ENCODE measurements at places on chromosomes 3 and 15.

DNA sequence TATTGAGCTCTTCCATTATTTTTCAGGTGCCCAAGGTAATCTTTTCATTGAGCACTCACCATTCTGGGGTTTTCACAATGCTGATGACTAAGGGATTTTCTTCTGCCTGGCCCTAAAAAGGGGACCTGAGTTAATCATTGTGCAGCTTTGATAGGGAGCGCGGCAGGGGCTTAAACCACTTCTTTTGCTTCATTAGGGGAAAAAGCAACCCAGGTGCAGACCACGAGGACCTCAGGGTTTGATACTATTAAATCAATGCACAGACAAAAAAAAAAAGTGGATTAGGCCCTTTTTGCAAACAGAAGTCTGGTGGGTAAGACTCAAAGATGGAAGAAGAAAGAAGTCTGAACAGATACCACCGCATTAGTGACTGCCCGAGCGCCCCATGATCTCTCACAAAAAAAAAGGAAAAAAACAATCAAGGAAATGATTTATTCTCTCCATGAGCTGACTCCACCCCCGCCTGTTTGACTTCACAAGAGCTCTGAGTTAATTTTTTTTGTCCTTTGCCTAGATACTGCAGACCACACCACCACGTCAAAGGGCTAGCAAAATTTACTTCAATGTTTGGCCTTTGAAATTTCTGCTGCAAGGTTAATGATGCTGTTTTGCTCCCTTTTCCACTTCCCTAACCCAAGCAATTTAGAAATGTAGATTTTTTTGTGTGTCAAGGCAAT lies 78.0 kb upstream of the FEZF2 start:
- DNase-seq, result no peak

DNA sequence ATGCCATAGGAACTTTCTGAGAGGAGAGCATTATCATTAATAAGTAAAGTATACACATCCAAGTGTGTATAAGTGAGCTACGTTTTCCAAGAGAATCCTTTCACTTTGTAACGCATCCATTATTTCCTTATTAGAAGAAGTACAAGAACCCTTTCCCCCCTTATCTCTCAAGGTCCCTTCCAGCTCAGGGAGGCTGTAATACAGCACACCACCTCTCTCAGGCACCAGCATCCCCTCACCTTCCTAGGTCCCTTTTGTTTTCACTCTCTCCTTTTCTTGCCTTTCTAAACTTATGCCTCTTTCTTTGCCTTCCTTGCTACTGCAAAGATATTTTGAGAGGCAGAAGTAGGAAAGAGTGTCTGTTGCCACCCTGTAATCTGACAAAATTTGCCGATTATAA lies 446.0 kb downstream of the GRM7 start:
- no peak for DNase-seq

DNA sequence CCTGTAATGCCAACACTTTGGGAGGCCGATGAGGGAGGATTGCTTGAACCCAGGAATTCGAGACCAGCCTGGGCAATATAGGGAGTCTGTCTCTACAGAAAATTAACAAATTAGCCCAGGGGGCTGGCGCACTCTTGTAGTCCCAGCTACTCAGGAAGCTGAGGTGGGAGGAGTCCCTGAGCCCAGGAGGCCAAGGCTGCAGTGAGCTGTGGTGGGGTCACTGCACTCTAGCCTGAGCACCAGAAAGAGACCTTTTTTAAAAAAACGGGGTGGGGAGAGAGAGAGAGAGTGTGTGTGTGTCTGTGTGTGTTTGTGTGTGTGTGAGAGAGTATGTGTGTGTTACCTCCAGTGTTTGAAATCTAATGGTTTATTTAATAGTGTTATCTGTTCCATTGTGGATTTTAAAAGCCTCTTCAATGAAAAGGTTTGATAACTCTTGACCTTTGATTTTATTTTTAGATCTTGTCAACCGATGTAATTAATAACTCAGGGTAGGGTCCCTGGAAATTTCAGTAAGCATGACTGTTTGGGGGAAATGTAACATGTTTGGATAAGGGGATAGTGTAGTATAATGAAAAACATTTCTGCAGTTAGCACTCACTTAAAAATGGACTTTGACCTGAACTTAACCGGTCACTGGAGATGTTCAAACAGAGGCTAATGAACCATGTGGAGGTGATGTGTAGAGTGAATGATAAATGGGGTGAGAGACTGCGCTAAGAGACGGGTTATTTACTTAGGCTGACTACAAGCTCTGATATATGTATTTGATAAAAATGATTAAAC lies 29.7 kb downstream of the LRCH3 start:
- DNase-seq, result no peak

DNA sequence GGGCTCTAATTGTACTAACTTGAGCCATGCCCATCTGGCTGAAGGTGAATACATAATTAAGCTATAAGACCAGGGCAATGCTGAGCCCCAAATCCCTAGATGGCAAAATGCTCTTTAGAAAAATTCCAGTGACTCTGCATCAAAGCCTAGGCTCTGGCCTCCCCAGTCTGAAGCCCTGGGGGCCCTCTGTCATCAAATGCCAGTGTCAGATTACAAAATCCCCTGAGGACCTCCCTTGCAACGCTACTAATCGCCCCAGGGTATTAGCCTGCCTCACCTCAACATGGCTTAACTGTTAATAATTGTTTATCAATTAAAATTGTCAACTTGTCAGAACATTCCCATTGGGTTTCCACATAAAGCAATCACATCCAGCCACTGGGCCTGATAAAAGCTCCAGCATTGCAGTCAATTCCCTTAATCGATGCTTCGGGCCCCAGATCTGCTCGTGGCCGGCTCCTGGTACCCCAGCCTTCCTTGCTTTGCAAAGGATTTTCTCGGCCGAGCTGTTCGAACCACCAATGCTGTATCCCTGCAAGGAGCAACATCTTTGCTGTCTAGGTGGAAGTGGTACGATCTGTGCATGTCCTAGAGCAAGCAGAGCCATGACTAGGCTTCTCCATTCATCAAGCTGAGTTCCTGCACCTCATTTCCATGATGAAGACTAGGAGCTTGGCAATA lies 151.7 kb downstream of the MEGF11 start:
- no peak for DNase-seq

DNA sequence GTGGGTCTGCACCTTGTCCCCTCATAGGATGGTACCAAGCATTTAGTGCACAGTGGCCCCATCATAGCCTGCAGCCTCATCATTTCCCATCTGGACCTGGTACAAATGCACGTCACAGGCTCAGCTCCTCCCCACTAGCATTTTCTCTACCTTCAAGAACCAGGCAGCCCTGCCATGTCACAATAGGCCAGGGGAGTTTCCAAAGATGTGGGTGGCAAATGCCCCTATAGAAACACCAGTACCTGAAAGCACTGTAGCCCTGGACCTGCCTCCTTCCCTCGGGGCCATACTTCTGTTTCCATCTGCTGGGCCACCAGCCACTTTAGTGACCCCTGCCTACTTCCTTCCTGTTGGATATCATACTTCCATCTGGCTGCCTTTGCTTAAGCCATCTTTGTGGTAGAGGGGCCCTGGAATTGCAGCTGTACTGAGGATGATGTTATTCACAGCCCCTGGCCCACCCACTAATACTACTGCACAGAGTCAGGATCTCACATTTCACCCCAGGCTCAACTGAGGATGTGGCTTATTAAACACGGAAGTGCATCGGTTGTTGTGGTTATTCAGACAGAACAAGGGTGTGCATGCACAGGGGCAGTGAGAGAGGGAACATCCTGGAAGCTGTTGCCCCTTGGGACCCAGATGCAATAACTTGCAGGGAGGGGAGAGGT lies 3.8 kb downstream of the TCTA start:
- peak; percentile 66 for DNase-seq

DNA sequence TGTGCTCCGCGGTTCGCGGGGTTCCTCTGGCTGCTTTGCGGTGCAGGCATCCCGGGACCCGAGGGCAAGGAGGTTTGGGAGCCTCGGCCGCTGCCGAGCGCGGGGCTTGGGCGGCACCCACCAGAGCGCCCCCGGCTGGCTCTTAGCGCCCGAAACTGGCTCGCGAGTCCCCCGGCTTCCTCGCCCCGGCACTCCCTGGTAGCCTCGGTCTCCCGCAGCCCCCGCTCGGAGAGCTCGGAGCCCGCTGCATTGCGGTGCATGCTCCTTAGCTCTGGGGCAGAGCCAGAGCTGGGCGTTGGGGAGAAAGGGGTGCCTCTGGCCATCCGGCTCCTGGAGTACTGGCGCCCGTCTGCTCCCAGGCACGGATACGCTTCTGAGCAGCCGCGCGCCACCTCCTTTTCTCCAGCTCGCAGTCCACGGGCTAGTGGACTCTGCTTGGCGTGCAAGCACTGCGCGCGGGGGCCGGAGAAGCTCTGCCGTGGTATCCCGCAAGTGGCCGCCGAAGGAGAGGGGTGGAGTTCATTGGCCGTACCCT lies 753 bp downstream of the EPHB1 start:
- no peak for DNase-seq

- no peak for DNase-seq
These were observed 30.3 kb upstream of the SKIL start for GRCh38 chr3:170327040-170327808.

DNA sequence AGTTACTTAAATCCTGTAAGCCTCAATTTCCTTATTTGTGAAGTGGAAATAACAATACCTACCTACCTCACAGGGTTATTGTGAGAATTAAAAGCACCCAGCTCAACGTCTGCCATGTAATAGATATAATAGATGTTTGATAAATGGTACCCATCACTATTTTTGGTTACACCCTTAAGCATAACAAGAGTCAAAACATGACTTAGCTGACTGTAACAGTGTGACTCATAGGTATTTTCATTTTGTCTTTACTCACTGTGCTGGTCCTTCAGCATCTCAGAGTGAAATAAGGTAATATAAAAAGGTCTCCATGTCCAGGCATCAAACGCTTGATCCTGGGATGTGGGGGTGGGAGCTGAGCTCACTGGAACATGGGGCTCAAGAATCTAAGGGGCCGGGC lies 3.1 kb downstream of the CPLX3 start:
- no peak for DNase-seq

DNA sequence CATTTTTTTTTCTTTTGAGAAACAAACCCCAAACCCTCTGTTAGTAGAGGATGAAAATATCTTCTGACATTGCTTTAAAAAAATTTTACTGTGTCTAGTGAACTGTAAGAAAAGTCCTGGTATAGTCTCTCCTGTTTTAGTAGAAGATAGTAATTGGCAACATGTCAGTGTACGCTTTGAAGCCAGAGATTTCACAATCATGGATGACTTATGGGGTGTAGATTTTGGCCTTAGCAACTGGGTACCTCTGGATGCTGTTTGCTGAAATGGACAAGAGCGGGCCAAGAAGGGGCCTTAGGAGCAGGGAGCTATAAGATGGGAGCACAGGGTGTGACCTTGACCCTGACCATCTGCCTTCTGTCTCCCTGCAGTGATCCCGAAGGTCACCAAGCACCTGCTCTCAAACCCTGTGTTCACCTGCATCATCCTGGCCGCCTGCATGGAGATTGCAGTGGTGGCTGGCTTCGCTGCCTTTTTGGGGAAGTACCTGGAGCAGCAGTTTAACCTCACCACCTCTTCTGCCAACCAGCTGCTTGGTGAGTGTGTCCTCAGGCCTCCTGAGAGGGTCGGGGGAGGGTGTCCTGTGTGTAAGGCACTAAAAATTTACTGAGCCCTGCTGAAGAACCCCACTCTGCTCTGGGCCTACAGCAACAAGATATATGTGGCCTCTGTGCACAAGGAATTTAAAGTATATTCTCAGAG lies 266.7 kb downstream of the SLCO3A1 start:
- no peak for DNase-seq

- no peak for DNase-seq
These were observed 301.5 kb downstream of the MEX3B start for GRCh38 chr15:81744364-81744763.

- no peak for DNase-seq
These were observed 32.4 kb upstream of the SLC6A6 start for GRCh38 chr3:14369675-14370669.

GRCh38 chr15:91857224-91857585 lies 3.7 kb downstream of the SLCO3A1 start:
- no peak for DNase-seq

GRCh38 chr3:113626503-113627371 lies 69.7 kb downstream of the USF3 start:
- no peak for DNase-seq

DNA sequence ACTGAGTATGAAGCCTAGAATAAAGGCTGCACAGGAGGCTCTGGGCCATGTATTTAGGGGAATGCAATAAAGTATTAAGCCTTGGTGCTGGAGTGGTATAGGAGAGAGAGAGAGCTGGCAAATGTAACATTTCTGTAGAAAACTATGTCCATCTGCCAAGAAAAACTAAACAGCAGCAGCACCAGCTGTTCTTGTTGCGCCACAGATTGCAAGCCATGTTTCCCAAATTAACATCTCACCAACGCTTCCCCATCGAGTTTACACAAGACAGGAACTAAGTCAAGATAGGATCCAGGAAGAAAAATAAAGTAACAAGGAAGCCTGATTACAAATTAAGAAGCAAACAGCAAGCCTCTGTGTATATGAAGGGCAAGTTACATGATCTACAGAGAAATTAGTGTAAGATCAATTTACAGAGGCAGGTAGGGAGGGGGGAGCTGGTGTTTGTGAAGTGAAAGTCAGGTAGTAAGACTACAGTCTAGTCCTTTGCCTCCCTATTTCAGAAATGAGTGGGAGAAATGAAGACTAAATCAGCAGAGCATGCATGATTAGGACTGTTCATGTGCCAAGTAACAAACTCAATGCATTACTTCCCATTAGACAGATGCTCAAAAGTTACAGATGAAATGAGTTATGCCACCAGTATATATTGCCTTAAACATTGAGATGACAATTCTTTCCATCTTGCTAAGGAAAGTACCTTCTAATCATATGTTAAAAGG lies 900.5 kb downstream of the EPHA3 start:
- no peak for DNase-seq

DNA sequence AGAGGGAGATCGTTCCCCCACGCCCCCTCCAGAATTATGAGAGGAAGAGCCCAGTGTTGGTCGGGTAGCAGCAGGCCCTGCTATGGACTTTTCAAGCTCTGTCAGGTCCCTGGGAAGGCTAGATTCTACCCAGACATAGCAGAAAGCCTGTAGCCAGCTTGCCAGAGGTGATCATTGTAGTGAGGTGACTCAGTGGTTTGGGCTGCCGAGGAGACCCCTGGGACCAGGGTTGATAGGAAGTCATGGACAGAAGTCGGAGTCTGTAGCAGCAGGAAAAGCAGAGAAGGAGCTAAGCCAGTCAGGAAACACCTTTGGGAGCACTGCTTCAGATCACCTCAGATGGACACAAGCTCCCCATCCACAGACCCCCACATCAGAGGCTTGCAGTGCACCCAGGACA lies 67.7 kb downstream of the CCNL1 start:
- no peak for DNase-seq

GRCh38 chr3:186319945-186320344 lies 42.1 kb downstream of the DGKG start:
- no peak for DNase-seq

GRCh38 chr15:51917493-51917892 lies 54.1 kb downstream of the LEO1 start:
- no peak for DNase-seq
